ENCODE measurements at places on chromosomes 6 and 20.
A peak's percentile ranks its signal among the peaks of the same experiment; 100 is the strongest.

DNA sequence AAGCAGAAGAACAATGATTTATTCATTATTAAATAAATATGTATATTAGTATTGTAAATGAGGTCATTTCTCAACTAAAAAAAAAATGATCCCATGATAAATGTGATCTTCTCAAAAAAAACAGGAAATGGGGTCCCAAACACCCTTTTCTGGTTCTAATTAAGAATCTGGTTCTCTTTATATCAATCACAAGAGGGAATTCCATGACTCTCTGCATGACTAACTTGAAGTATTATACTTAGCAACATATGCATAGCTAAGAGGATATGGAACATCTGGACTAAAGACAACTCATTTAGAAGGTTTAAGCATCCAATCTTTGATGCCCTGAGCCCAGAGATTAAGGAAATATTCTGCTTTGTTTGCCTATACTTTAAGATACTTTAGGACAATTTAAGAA lies 89.7 kb upstream of the EMILIN3 start:
- DNase-seq, result peak; percentile 80

- DNase-seq, result no peak
Measured at GRCh38 chr20:4519534-4519933, 202.2 kb upstream of the PRND start.

- DNase-seq, result no peak
Measured at GRCh38 chr6:118344014-118344670, 204.0 kb upstream of the PLN start.

GRCh38 chr20:60171313-60171712 lies 213.1 kb downstream of the CDH26 start:
- DNase-seq, result no peak

DNA sequence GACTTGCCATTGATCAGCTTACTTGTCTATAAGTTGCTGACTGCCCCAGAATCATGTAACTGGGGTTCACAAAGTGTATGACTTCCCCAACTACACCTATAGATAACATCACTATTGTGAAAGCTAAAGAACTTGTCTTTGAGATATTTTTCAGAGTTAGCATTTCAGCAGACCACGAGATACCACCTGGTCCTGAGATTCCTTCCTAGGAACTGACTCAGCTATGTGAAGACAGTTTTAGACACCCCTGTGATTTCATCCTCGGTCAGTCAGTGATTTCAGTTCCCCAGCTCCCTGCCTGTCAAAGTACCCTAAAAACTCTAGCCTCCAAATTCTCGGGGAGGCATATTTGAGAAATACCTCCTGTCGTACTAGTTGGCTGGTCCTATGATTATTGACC lies 62.4 kb downstream of the TXNDC5 start:
- no peak for DNase-seq

- DNase-seq, result no peak
Measured at GRCh38 chr6:170134471-170135440, 156.1 kb downstream of the DLL1 start.

DNA sequence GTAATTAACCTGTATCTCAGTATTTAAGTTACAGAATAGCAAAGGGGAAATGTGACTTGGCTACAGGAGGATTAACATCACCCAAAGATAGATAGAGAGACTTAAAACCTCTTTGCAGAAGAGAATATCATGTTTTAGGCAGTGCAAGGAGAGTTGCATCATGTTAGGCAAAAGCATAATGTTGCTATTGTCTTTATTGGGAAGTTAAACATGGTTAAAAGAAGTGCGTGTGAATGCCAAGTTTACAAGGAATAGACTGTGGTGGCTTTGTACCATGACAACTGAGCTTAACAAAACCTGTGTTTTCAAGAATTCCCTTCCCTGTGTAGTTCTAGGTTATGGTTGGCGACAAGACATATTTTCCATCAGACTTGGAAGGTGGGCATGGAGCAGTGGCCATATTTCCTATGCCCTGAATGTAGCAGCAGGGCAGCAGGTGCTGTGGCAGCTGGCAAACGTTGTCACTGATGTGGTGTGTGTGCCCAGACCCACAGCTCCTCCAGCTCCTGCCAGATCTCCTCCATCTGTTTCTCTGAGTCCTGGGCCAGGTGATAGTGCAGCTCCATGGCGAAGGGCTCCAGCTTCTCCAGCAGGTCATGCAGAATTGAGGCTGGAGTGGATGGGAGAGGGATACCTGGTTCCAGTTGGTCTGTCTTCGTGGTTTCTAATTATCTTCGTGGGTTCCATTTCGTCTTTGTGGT lies 163.3 kb downstream of the QRSL1 start:
- no peak for DNase-seq

Data from HS-5 (cell line).